Epithelial cell of esophagus (primary cell): ENCODE measurements at places on chromosomes 6 and 20.

- DNase-seq: peak; percentile 46
Measured at GRCh38 chr6:132259070-132259469, 142.2 kb downstream of the MOXD1 start.

DNA sequence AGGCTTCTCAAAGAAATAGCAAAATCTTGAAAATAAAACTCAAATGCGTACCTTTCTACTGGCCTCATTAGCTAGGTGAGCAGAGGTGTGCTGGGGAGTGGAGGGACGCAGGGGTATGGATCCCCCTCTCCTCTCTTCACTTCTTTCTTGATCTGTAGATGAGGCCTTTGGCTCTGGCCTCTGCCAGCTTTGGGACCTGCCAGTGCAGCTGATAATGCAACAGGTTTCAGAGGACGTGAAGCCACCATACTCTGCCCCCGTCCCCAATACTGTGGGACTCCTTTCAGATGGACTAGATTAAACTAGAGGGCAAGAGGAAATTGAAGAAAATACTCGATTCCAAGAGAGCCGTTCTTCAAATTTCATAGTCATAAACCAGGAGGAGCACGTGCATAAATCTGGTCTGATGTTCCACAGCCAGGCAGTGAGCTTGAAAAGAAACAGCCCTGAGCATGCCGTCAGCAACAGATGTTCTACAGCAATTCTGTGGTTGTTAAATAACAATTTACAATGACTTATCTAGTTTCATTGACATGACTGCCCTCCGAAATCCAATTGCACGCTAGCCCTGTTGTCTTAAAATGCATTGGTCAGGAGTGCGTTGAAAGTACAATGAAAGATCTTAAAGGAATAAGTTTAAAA lies 245.3 kb upstream of the FOXQ1 start:
- no peak for DNase-seq

DNA sequence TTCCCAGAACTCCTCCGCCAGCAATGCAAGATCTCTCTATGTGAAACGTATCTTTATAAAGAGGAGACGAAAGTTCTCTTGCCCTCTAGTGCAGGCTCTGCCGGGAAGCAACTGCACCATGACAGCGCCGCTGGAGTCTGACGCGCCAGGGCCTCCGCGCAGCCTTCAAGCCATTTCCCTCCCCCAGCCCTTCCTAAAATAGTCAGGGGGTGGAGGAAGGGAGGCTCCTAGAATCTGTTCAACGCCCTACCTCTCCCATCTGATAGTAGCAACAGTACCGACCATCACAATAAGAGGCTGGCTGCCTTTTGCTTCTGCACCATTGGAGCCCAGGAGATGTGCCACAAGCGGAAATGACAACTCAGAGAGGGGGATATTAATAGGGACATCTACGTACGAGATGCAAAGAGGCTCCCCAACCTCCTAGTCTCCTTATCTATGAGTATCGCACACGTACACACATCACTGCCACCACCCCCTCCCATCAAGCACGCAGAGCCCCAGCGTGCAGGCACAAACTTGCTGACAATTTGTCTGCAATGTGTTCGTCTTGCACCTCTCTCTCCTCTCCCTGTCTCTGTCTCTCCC lies 1.0 kb downstream of the SYNE1 start:
- peak; percentile 4 for DNase-seq

DNA sequence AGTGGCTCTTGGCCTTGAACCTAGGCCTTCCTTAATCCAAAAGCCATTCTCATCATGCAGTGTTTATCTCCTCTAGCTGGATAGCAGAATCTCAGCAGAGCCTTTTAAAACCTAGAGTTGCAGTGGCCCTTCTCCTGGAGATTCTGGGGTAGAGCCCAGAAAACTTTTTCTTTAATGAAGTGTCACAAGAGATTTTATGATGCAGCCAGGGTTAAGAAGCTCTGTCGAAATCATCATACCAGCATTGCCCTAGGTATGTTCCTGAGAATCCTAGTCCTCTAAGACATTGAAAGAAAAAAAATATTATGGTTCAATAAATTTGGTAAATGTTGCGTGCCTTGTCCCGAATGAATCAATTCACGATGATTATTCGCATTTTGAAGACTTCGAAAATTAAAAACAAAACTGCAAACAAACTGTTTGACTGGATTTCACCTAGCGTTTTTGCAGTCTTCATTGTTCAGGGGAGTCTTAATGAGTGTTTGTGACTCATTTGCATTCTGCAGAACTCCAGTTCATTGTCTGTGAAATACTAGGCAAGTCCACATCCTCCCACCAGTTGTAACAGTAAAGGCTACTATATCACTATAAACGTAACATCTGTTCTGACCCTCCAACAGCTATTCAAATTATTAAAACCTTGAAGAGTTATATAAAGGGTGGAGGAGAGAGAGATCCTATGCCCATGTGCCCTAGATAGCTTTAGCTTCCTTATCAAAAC lies 198.6 kb downstream of the UST start:
- DNase-seq: no peak

DNA sequence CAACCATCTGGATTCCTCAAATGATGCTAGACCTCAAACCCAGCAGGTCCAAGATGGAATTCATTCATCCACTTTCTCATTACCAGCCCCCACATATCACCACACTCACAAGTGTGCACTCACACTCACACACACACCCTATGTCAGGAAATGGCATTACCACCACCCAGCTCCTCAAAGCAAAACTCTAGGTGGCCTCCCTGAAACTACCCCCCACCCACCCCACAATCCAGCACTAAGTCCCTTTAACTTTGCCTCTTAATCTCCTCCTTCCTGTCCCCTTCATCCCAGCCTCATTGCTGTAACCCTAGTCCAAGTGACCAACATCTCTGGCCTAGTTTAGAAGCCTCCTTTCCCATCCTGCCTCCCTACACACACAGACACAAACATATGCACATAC lies 109.4 kb downstream of the TNFAIP3 start:
- no peak for DNase-seq

GRCh38 chr6:53628354-53629119 lies 37.0 kb downstream of the KLHL31 start:
- DNase-seq: peak; percentile 89

- no peak for DNase-seq
Measured at GRCh38 chr6:63268574-63268973, 51.2 kb downstream of the LGSN start.

DNA sequence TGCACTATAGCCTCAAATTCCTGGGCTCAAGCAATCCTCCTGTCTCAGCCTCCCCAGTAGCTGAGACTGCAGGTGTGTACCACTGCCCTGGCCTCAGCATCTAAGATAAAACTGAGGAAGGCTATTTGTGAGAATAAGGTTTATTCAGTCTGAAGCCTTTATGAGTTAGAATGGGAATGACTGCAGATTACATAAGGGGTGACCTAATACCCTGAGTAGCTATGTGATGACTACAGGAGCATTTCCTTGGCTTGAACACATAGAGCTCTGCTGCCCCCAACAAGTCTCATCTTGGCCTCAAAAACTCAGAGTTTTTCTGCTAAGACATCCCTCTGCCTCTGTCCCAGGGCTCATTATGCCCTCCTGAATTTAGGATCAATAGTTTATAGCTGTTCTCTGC lies 7.6 kb downstream of the GSS start:
- DNase-seq: peak; percentile 91

- no peak for DNase-seq
Measured at GRCh38 chr20:57685146-57685758, 24.6 kb downstream of the PMEPA1 start.

GRCh38 chr20:44092551-44093248 lies 94.3 kb downstream of the JPH2 start:
- DNase-seq: peak; percentile 57
